SW 1271 (cell line): ENCODE measurements at places on chromosomes 7 and 10.
A peak's percentile ranks its signal among the peaks of the same experiment; 100 is the strongest.

DNA sequence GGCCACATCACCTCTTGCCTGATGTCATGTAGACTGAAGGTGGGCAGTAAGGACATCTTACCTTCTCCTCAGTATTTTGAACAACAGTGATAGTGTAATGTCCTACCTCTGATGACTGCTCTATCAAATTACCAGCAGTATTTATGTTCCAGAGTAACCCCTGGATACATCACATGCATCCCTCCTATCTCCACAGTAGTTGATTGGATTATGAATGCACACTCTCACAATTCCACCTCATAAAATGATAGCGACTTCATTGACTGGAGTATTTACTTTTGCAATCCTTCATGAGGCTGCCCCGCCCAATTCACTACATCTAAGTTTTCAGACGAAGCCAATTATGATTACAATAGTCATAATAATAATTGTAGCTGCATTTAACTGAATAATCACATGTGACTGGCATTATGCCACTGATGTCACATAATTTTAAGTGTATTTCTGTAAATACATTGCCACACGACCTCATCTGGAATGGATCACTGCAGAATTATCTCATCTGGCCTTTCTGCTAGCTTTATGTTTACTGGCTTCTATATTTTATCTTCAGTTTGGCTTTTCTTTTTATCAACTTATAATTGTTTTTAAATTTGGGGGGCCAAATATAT, 268.9 kb downstream of the SLC25A13 start:
- DNase-seq, result no peak

GRCh38 chr10:26837139-26837538, 23.6 kb downstream of the ABI1 start:
- no peak for DNase-seq

DNA sequence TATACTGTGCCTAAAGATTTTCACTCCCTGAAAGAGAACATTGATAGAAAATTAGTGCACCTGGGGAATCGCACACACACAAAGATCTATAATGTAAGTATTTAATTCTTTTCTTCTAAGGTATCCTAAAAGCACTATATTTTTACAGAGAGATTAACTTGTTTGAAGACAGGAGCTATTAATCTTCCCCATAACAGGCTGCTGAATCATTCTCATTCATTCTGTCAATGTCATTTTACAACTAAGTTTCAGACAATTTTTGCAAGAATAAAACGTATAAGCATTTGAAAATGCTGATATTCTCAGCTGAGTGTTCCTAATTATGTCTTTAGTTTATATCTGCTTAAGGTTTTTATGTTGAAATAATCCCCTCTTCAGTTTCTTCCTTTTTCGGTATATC, 776.7 kb downstream of the NXPH1 start:
- DNase-seq, result no peak

GRCh38 chr7:91916051-91916440, 24.6 kb upstream of the AKAP9 start:
- no peak for DNase-seq

DNA sequence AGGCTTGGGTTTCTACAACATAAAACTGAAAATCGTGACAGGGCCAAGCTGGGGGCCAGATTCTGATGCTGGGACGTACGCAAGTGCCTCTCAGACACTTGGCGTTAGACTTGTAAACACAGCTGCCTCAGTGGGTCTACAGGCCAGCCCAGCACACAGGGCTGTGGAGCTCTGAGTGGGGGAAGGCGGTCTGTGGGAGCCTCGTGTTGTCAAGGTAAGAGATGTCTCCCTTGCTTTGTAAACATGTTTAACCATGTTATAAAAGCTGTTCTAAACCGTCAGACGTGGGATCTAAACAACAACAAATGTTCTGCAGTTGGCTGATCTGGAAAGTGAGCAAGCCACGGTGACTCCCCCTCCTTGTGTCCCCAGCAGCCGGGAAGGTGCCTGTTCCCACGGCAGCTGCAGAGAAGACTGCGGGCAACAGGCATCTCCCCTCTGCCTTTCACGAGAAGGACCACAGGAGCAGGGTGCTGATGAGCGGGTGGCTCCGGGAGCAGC, 67.8 kb downstream of the ZRANB1 start:
- no peak for DNase-seq

DNA sequence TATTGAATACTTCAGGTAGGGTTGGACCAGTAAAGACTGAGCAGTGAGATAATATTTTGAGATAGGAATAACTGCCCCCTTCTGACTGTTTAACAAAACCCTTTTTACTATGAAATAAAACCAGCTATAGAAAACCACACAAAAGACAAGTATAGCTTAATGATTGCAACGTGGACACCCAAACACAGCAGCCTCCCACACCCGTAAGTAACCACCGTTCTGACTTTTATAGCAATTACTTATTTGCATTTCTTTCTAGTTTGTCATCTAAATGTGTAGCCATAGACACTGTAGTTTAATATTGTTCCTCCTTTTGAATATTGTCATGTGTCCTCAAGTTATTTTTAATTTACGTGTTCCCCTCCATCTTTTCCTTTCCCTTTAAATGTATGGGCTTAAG, 42.9 kb upstream of the SYPL1 start:
- DNase-seq, result no peak

- DNase-seq, result no peak
Observed at GRCh38 chr10:1061930-1062774, 6.0 kb downstream of the WDR37 start.

GRCh38 chr7:115748123-115748738, 282.3 kb downstream of the TFEC start:
- DNase-seq, result peak; percentile 33
